ENCODE measurements at places on chromosomes 12 and 14. TPM values are rescaled to one million over a fixed set of nuclear protein-coding genes. Genes with fewer than 3 reads are reported as not detected.
A peak's percentile ranks its signal among the peaks of the same experiment; 100 is the strongest.

PRKD1 gene
- total RNA-seq, result 82.9 TPM

GRCh38 chr12:19120795-19121194 lies 8.7 kb upstream of the PLEKHA5 start:
- no peak for DNase-seq

- no peak for DNase-seq
Measured at GRCh38 chr12:132257206-132257954, 72.0 kb downstream of the GALNT9 start.

NAA25 gene
- 28.2 TPM for total RNA-seq

- DNase-seq, result peak; percentile 59
Measured at GRCh38 chr12:26833743-26834490, 923 bp upstream of the ITPR2 start.

RNF212B gene
- 23.2 TPM for total RNA-seq
